ENCODE measurements at places on chromosomes 4 and X. TPM values are rescaled to one million over a fixed set of nuclear protein-coding genes. Genes with fewer than 3 reads are reported as not detected.

DNA sequence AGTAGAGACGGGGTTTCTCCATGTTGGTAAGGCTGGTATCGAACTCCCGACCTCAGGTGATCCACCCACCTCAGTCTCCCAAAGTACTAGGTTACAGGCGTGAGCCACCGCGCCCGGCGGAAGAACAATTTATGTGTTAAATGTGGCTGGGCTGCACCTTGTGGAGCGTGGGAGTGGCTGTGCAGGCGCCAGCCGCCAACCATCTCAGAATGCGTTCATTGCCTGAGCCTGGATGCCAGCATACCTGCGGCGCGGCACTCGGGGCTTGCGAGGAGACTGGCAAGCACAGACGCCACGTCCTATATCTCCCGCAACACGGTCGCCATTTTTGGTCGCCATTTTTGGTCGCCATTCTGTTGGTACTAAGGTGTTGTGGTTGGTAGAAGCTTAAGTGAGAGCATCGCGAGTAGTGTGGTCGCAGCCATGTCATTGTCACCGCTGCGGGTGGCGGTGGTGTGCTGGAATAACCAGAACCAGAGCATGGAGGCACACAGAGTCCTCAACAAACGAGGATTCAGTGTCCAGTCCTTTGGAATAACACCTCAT is 193.6 kb upstream of the HTR2C start:
- no peak for DNase-seq

GRCh38 chrX:41332005-41332404 is 2.0 kb upstream of the DDX3X start:
- no peak for DNase-seq

CSAG3 gene
- 0.12 TPM for polyA plus RNA-seq

DNA sequence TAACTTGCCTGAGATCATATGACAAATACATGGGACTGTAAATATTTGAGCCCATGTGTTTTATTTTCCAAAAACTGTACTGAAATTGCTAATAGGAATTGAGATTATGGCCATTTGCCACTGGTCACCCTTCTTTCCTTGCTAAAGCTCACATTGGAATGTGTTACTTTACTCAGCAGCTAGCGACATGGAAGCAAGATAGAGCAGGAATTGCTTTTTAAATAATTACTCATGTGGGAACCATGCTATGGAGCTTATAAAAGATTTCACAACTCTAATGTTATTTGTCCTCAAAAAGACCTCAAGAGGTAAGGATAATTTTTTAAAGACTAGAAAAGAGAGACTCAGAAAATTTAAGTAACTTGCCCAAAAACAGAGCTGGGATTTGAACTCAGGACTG is 48.8 kb upstream of the AFAP1 start:
- DNase-seq: no peak

BEND2 gene
- not detected for polyA plus RNA-seq

Data from H1 (cell line).